ENCODE measurements at places on chromosomes 16 and 17. TPM values are rescaled to one million over a fixed set of nuclear protein-coding genes. Genes with fewer than 3 reads are reported as not detected.

INCA1 gene
- 0.33 TPM for total RNA-seq

TMEM235 gene
- total RNA-seq: not detected

CACNG5 gene
- total RNA-seq: not detected

GAS7 gene
- 2.6 TPM for total RNA-seq

ARHGAP44 gene
- total RNA-seq: 1.7 TPM

PPM1E gene
- total RNA-seq: 0.50 TPM

SLFN11 gene
- total RNA-seq: 102 TPM

PLA2G10 gene
- not detected for total RNA-seq

UMOD gene
- total RNA-seq: not detected

USP36 gene
- total RNA-seq: 18.3 TPM

RBFOX1 gene
- total RNA-seq: not detected

DNA sequence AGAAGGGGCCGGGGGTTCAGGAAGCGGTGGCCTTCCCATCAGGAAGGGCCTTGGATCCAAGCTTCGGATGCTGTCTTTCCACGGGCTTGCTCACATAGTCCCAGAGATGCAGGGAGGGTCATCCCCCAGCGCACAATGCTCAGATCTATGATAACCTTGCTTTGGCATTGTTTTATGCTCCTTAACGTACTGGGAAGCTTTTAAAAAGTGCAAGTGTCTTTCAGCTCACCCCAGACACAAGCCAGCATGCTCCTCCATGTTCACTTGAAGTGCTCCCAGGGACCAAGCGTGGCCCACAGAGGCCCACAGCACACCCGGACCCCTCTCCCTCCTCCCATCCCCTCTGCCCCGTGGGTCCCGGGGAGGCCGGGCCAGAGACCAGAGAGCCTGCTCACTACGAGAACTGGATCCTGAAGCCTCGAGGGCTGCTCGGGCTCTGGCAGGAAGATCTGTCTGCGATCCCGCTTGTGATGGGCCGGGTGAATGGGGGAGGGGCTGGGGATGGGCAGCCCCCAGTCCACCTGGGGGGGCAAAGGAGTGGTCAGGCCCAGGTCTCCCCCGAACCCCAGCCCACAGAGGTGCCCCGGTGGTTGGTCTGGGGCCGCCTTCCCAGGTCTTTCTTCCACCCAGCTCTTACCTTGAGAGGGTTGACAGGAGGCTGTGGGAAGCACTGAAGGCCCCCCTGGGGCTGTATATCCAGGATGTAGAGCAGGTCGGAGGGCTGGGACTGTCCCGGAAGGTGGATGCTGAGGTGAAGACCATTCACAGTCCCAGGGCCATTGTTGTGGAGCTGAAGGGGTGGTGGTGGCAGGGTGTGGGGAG, 11.8 kb upstream of the FAM171A2 start:
- no peak for DNase-seq

GRCh38 chr16:88681709-88682451, 4.4 kb downstream of the SNAI3 start:
- peak; percentile 28 for DNase-seq

- DNase-seq: no peak
These were observed 4.9 kb upstream of the CIAO3 start for GRCh38 chr16:745739-746138.

GRCh38 chr16:1926271-1926670, 8.1 kb upstream of the HS3ST6 start:
- no peak for DNase-seq

- DNase-seq: no peak
These were observed 33.4 kb upstream of the ACSF3 start for GRCh38 chr16:89060207-89060794.

- no peak for DNase-seq
These were observed 32.3 kb downstream of the ARL4D start for GRCh38 chr17:43430936-43431713.

GRCh38 chr17:80852476-80853015, 139.1 kb upstream of the CHMP6 start:
- no peak for DNase-seq

DNA sequence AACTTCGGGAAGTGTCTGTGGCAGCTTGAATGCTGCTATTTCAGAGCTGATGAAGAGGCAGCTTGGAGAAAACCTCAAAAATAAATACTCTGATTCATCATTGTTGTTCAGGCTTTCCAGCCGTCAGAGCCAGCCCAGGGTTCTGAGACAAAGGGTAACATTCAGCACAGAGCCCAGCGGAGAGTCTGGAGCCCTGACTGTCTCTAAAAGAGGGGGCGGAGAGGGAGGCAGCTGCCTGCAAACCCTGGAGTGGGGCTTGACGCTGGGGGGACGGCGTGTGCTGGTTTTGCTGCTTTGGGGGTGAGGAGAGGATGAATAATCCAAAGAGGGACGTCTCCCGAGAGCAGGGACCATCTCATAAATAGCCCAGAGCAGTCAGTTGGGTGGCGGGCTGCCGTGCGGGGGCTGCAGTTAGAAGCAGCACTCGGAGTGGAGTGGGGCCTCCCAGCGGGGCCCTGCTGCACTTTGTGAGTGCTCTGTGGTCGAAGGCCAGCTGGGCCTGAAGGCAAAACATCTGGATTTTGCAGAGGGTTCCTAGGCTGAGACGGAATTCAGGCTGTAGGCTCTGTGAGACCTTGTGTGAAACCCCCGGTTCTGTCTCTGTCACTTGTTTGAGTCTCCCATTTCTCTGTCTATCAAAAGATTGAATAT, 237.8 kb downstream of the PRKCA start:
- DNase-seq: peak; percentile 89

GRCh38 chr16:19835968-19836421, 48.7 kb downstream of the GPRC5B start:
- DNase-seq: peak; percentile 24

GRCh38 chr16:83956336-83957289, 3.6 kb downstream of the OSGIN1 start:
- DNase-seq: peak; percentile 80

DNA sequence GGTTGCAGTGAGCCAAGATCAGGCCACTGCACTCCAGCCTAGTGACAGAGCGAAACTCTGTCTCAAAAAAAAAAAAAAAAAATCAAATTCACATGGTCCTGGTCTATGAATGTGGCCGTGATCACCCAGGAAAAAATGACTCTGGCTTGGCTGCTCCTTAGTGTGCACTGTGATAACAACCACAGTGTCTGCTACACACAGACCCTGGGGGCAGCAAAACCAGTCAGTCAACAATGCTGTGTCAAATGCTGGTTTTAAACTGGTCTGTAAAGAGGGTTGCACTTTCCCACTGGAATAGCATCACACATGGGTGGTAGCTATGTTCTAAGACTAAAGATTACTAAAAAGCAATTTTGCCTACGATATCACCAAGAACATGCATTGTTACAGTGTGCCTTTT, 71.0 kb downstream of the ARHGAP17 start:
- no peak for DNase-seq

GRCh38 chr17:48629411-48629759, 3.2 kb upstream of the HOXB9 start:
- DNase-seq: no peak

DNA sequence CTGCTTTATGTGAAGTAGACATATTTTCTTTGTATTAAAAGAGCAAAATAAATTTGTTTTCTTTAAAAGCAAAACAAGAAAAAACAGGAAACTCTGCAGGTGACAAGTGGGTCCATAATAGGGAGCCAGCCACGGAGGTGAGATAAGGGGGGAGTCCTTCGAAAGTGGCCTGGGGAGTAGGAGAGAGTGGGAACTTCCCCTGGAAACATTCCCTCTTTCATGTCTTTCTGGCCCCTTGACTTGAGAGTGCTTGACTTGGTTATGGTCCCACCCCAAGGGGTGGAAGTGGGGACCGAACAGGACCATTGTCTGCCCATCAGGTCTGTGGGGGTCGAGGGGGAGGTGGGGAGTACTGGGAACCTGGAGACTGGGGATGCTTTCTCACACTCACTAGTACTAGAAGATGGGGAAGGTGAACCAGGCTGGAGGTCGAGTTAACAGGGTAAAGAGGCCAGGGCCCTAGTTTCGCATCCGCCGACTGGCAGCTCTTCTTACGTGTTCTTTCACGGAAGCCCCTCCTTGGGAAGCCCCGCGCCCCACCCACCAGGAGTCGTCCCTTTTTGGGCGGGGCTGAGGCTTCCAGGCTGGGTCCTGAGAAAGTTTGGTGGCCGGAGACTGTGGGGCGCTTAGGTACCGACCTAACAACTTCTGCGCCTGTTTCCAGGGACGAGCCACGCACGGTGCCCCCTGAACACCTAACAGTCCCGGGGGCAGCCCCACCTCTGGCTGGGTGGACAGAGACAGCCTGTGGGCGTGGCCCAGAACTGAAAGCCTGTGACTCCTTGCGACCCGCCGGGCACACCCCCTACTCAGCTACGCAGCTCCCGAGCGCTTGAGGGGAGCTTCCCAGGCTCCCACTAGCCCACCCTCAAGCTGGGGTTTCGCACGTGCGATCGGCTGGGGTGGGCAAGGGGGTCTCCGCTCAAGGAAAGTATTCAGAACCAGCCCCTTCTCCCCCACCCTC, 790 bp downstream of the TRADD start:
- DNase-seq: no peak

GRCh38 chr17:45005700-45006099, 37.6 kb upstream of the C1QL1 start:
- no peak for DNase-seq

DNA sequence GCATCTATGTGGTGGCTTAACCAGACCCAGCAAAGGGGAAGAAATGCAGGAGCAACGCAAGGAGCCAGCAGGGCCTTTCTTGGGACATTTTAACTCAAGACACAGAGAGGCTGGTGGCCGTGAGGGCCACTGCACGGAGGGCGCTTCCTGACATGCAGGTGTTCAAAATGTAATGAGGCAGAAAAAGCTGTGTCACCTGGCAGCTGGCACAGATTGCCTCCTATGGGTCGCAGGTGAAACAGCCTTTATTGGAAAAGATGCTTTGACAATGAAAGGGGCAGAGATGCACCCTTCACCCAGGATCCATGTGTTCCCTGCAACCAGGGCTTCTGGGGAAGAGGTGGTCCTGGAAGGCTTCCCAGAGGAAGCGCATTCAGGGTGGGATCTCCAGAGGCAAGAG, 219.3 kb downstream of the XYLT1 start:
- no peak for DNase-seq

- no peak for DNase-seq
These were observed 12.9 kb downstream of the ITGAX start for GRCh38 chr16:31367853-31368252.

DNA sequence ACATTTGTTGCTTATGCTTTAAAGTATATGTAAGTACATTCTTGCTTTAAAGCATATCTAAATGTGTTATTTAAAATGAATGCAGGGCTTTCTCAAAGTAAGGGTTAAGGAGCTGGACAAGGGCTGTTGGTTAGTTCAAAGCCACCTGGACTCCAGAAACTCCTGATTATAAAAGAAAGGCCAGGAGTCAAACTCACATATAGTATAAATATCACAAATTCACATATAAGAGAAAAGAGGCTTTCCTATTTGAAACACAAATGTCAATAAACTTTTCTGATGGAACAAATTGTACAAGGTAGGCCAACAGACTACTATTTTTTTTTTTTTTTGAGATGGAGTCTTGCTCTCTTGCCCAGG, 84.5 kb upstream of the CORO6 start:
- DNase-seq: no peak

DNA sequence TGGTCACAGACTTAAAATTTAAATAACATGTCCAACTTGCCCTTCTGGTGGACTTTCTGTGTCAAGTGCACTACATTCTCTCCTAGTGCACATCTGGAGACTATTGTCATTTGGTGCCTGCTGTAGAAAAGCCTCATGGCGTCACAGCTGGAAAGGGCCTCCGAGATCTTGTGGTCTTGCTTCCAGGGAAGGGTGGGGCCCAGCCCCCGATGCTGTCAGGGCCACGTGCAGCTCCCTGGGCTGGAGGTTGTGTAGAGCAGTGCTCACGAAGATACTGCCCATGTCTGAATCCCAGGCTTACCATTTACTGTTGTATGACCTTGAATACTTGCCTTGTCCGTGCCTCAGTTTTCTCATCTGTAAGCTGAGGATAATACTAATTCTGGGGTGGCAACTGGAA, 6.8 kb upstream of the MPRIP start:
- no peak for DNase-seq

Measured in fibroblast of lung (primary cell).